ENCODE measurements at places on chromosomes 7 and 10. TPM values are rescaled to one million over a fixed set of nuclear protein-coding genes. Genes with fewer than 3 reads are reported as not detected.

DNA sequence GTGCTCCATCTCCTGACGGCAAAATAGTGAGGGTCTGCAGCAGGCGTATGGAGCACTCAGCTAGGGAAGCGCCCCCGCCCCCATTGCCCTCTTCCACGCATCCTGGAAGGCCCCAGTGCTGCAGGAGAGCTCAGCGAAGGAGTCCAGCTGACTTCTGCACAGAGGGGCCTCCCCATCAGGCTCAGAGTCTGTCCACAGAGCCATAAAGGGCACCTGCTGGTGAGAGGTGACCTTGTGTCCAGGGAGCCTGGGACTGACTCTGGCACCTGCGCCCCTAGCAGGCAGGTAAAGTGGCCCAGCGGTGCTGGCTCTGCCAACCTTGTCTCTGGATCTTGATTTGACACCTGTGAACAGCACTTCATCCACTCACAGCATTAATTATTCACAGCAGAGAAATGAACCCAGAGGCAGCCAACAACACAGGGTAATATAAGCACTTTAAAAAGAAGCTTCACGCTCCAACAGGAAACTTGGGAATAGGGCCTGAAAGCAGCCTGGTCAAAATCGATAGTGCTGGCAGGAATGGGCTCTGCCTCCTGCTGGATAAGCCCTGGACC lies 59.6 kb downstream of the VOPP1 start:
- no peak for DNase-seq

RBM20 gene
- not detected for total RNA-seq

ACADSB gene
- total RNA-seq = 27.8 TPM

- no peak for DNase-seq
Observed at GRCh38 chr10:71135236-71135635, 77.1 kb upstream of the UNC5B start.

FFAR4 gene
- total RNA-seq = not detected

DNA sequence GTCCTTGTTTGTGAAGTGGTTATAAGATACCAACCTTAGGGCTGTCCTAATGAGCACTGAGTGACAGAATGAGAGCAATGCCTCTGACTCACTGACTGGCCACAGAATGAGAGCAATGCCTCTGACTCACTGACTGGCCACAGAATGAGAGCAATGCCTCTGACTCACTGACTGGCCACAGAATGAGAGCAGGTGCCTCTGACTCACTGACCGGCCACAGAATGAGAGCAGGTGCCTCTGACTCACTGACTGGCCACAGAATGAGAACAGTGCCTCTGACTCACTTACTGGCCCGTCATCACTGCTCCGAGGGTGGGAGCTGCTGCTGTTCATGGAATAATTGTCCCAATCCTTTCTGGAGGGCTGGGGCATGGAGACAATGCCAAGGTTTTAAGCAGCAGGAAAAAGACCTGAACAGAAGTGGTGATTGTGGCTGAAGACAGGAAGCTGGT lies 265.2 kb upstream of the PPP2R2D start:
- no peak for DNase-seq

DNA sequence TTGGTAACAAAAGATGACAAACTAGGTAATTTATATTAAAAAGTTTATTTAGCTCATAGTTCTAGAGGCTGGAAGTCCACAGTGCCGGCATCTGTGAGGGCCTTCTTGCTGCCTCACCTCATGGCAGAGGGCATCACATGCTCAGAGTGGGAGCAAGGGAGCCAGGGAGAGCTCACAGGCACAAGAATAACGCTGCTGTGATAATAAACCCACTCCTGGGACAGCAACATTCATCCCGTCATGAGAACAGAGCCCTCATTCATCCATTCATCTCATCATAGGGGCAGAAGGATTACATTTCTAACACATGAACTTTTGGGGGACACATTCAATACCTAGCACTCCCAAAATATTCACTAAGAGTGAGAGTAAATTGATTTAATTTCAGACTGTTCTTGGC lies 170.6 kb upstream of the AKR1E2 start:
- DNase-seq = no peak

DNA sequence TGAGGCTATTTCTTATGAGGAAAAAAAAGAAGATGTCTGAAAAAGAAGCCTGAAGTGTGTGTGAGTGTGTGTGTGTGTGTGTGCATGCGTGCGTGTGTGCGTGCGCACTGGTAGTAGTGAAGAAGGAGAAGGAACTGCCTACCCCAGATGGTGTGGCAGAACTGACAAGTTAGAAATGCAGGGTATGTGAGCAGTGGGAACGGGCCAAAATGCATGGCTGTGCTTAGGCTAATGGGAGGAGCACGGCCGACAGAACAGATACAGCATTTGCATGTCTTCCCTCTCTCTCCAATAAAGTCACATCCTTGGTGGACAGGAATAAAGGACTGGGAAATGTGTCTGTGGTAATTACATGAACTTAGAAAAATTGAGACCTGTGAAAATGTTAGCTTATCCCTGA lies 94.3 kb downstream of the IDE start:
- no peak for DNase-seq

FAM221A gene
- total RNA-seq = 10.8 TPM
